ENCODE measurements at places on chromosomes 4 and X. TPM values are rescaled to one million over a fixed set of nuclear protein-coding genes. Genes with fewer than 3 reads are reported as not detected.

DNA sequence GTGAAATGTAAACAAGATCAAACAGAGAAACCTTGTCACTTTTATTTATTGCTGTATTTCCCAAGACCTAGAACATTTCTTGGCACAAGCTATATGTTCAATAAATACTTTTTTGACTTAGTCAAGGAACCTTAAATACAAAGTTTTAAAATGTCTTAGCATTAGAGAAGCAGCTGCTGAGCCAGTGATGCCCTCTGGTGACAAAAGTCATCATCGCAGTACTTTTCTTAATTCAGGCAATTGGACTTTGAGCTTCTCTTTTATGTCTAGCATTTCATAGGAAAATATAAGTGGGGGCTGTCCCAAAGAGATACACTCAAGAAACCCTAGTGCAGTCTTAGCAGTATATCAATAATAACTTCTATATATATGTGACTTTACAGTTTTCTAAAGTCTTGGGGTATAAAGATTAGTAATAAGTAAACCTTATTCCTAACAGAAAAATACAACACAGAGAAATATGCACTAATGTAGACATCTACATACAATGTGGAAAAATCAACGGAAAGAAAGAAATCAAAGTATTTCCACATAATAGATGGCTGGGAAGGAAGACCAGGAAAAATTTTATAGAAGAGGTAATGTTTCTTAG, 118.4 kb downstream of the DTHD1 start:
- no peaks in the 10 kb centered on the region for H3K27me3 ChIP-seq
- H3K27ac ChIP-seq = no peak overlapping the region
- H3K4me1 ChIP-seq = no peaks in the 10 kb centered on the region

Gene MAGEA6
- not detected for total RNA-seq

DNA sequence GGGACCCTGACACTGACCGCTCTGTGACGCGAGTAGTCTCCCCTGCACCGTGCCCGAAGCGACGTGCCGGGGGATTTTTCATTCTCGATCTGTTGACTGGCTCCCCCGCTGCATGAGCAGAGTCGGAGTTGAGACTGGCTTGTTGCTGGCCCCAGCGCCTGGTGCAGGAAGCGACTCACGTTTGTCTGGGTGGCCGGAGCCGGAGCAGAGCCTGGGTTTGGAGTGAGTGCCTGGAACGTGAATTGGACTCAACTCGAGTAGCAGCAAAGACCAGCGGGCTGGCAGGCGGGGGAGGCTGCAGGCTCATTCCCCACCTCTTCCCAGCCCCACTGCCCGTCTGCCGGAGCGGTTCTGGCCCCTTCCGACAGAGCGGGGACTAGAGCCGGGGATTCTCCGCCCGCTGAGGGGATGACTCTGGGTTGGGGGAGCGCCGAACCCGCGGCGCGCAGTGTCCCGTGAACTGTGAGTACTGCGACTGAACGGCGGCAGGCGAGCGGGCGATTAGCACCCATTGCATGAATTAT, 554 bp downstream of the PCDH7 start:
- H3K27ac ChIP-seq = no peak overlapping the region
- H3K4me1 ChIP-seq = peaks cover 56% of the 10 kb centered on the region
- H3K27me3 ChIP-seq = peaks cover 35% of the 10 kb centered on the region
- no peaks in the 10 kb centered on the region for H3K36me3 ChIP-seq
- no peak overlapping the region for H3K4me3 ChIP-seq

Gene INTU
- total RNA-seq = 7.6 TPM

GRCh38 chr4:87458913-87459312, 36.5 kb downstream of the NUDT9 start:
- H3K4me3 ChIP-seq = no peak overlapping the region
- H3K36me3 ChIP-seq = peaks cover 9% of the 10 kb centered on the region
- H3K4me1 ChIP-seq = peaks cover 24% of the 10 kb centered on the region
- H3K27ac ChIP-seq = no peak overlapping the region
- no peaks in the 10 kb centered on the region for H3K27me3 ChIP-seq

Gene ZNF630
- total RNA-seq = 4.2 TPM

Gene MAOB
- total RNA-seq = 5.7 TPM

- peaks cover 15% of the 10 kb centered on the region for H3K4me1 ChIP-seq
- H3K4me3 ChIP-seq = no peak overlapping the region
- no peak overlapping the region for H3K27ac ChIP-seq
- no peaks in the 10 kb centered on the region for H3K27me3 ChIP-seq
- no peaks in the 10 kb centered on the region for H3K36me3 ChIP-seq
These were observed 48.3 kb downstream of the CD99L2 start for GRCh38 chrX:150849996-150850720.

DNA sequence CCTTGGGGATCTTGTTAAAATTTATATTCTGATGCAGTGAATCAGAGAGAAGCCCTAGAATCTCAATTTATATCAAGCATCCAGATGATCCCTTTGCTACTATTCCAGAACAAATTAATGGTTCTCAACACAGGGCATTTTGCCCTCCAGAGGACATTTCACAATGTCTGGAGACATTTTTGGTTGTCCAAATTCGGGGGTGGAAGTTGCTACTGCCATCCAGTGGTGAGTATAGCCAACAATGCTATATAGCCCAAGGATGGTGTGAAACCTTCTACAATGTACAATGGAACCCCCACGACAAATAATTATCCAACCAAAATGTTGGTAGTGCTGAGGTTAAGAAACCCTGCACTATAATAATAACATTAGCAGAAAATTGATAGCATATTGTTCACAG, 2440.0 kb downstream of the PCDH7 start:
- DNase-seq = no peak
- no peaks in the 10 kb centered on the region for H3K4me1 ChIP-seq
- no peaks in the 10 kb centered on the region for H3K36me3 ChIP-seq
